ENCODE measurements at places on chromosomes 13 and 19.
A peak's percentile ranks its signal among the peaks of the same experiment; 100 is the strongest.

GRCh38 chr13:99463646-99464397, 37.5 kb upstream of the TM9SF2 start:
- no peak for DNase-seq

DNA sequence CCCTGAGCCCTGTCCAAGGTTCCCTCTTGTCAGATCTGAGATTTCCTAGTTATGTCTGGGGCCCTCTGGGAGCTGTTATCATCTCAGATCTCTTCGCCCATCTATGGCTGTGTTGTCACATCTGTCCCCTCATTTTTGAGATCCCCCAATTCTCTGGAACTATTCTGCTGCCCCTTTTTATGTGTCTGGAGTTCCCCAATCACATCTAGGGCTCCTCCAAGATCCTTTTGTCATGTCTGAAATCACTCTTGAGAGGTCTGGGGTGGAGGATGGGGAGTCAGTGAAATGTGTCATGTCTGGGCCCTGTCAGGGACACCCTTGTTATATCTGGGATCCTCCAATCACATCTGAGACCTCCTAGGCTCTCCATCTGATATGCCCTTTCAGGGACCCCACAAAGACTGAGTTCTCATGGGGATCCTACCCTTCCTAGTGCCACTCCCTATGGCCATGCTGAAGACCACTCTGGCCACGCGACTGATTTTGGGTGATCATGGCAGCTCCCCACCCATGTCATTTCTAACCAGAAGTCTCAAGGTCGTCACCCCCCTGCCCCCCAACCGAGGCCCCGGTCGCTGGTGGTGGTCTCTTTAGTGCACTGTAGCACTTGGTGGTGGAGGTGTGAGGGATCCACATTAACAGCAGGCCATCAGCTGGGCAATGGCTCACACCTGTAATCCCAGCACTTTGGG, 3.8 kb upstream of the MYBPC2 start:
- DNase-seq = no peak

GRCh38 chr19:50511069-50511822, at the start of gene JOSD2:
JOSD2 (minus strand) TSS chr19:50511191; CDS start chr19:50510431, 760 bp downstream.
- peak; percentile 90 for DNase-seq

GRCh38 chr19:32427536-32427935, 22.0 kb downstream of the DPY19L3 start:
- no peak for DNase-seq

- no peak for DNase-seq
These were observed 1.9 kb upstream of the TCF3 start for GRCh38 chr19:1654178-1654792.

GRCh38 chr13:101917833-101918661, 465.6 kb downstream of the ITGBL1 start:
- peak; percentile 98 for DNase-seq

DNA sequence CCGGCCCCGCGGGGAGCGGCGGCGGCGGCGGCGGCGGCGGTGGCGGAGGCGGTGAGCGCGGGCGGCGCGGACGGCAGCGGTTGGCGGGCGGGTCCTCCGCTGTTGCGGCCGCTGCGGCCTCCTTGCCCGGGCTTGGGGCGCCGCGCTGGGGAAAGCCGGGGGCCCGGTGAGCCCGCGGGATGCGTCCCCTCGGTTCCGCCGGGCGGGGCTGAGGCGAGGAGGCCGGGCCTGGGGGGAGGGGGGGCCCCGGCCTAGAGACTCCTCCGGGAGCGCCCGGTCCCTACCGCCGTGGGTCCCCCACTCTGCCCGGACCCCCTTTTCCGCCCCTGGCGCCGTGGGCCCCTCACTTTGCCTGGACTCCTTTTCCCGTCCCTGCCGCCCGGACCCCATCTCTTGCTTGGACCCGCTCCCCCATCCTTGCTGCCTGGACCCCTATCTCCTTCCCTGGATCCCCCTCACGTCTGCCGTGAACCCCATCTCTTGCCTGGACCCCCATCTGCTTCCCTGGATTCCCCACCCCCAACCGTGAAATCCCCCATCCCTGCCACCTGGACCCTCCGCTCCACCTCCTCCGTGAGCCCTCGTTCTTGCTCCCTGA, 28.6 kb upstream of the NDUFS7 start:
- no peak for DNase-seq

GRCh38 chr13:32124743-32125142, 93.2 kb downstream of the FRY start:
- no peak for DNase-seq

- no peak for DNase-seq
These were observed 20.3 kb upstream of the RFC3 start for GRCh38 chr13:33797622-33798021.

DNA sequence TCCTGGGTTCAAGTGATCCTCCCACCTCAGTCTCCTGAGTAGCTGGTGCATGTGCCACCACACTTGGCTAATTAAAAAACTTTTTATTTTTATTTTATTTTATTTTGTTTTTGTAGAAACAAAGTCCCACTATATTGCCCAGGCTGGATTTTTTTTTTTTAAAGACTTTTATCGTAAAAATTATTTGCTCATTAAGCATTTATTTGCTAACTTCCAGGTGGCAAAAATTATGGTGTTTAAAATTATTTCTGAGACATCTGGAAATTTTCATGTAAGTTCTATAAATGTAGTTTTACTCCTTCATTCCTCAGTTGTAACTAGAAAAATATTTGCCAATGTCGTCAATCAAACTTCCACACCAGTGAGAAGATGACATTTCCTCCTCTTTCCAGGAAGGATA, 233.3 kb upstream of the DACH1 start:
- DNase-seq = no peak

DNA sequence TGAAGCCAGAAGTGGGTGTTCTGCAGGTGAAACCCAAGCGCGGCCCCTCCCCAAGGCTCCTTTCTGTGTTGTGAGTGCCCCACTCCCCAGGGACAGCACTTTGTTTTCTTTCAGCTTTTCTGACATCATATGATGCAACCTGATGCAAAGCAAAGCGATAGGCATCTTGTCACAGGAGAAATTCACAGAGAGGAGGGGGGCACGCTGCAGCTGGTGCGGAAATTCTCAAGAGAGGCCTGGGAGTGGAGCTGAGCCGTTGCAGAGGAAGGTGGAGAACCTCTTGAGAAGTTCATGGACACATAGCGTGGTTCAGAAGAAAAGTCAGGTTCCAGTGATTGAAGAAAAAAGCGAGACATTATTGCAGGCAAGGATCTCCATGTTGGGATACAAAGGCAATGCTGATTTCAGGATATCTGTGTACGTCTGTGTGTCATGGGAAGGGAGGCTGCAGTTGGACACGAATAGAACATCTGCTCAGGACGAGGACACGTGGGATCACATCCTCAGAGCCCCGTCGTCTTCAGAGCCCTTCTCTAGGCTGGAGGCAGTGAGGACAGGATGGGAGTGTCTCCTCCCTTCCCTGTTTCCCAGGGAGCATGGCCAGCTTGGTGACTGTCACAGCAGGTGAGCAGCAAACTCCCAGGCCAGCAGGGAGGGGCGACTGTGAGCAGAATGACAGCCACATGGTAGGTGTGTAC, 79.2 kb downstream of the IRS2 start:
- peak; percentile 99 for DNase-seq

GRCh38 chr13:19681517-19681916, 48.1 kb downstream of the MPHOSPH8 start:
- no peak for DNase-seq

- no peak for DNase-seq
These were observed 155.6 kb upstream of the IRS2 start for GRCh38 chr13:109941951-109942350.

- DNase-seq = no peak
These were observed 71.9 kb upstream of the KLF12 start for GRCh38 chr13:74206061-74206561.

Data from NCI-H187 treated with DMSO at 0.1 percent for 48 hours (cell line).